ENCODE measurements at places on chromosomes 7 and 10.

DNA sequence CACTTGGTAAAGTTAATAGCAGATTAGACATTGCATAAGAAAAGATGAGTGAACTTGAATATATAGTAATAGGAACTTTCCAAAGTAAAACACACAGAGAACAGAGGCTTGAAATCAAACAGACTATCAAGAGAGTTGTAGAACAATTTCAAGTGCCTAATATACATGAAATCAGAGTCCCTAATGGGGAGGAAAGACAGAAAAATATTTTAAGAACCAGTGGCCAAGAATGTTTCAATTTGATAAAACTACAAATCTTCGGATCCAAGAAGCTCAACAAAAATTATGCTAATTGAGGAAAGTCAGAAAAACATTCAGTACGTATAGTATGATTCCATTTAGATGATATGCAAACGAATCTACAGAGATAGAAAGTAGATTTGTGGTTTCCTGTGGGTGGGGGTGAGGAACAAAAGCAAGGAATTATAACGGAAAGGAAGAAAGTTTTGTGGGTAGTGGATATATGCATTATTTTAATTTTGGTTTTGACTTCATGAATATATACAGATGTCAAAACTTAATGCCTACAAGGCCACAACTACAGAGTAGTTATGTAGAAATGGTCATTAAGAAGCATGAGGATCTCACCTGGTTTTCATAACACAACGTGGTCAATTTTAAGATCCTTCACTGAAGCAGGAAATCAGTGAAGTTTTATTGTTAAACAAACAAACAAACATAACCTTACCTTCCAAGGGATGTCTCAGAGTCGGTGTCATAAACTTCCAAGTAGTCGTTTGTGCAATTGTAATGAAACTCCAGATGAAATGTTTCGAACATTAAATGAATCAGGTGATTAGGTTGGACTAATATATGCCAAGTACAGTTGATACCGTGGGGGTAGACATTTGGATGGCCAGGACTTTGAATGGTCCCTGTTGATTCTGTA is 62.0 kb downstream of the CUBN start:
- no peak for DNase-seq

DNA sequence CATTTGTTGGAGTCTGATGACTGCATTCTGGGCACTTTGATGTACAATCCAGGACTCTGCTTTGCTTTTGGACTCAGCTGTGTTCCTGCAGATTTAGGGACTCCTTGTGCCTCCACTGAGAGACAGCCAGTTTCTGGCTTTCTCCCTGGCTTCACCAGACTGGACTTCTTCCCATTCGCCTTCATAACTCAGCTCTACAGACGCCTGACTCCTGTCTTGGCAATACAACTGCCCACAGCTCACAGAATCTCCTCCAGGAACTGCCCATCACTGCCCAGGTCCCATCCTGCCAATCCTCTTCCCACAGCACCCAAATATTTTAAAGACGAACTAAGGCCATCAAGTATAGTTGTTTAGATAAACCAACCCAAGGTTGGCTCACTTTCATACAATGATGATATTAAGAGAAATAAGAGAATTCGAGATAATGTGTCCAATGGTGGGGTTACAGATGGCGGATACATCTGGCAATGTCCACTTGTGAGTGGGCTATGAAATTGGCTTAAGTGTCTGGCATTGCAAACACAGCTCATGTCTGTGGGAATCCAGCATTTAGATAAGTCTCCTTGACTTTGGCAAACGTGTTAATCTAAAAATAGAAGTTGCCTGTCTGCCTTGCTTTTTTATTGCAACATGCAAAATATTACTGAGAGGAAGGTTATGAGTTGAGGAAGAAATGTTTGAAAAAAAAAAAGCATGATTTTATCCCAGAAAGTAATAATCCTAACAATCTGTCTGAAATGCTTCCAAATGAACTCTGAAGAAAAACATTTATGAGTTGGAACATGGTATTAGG is 95.1 kb downstream of the ITGA8 start:
- DNase-seq: no peak

- DNase-seq: no peak
These were observed 138.7 kb downstream of the CHRM2 start for GRCh38 chr7:137007001-137007694.

DNA sequence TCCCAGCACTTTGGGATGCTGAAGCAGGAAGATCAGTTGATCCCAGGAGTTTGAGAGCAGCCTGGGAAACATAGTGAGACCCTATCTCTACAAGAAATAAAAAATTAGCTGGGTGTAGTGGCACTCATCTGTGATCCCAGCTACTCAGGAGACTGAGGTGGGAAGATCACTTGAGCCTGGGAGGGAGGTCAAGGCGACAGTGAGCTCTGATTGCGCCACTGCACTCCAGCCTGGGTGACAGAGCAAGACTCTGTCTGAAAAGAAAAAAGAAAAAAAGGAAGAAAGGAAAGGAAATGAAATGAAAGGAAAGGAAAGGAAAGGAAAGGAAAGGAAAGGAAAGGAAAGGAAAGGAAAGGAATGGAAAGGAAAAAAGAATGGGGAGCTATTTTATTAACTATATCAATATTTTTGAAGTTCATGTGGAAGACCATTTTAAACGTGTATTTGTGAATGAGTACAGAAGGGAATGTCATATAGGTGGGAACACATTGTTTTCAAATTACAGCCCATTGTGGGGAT is 7.1 kb upstream of the IFIT2 start:
- no peak for DNase-seq

DNA sequence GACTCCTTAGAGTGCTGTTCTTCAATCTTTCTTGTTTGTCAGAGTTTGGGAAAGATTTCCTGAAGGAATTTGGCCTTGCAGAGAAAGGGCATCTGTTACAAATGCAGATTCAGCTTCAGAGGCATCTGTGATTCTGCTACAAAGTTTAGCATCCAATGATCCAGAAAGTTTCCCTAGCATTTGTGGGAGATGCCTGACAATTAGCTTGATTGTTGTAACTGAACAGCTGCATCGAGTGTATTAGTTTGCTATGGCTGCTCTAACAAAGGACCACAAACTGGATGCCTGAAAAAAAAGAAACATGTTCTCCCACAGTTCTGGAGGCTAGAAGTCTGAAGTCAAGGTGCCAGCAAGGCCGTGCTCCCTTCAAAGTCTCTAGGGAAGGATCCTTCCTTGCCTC is 365.1 kb downstream of the GRID1 start:
- no peak for DNase-seq

DNA sequence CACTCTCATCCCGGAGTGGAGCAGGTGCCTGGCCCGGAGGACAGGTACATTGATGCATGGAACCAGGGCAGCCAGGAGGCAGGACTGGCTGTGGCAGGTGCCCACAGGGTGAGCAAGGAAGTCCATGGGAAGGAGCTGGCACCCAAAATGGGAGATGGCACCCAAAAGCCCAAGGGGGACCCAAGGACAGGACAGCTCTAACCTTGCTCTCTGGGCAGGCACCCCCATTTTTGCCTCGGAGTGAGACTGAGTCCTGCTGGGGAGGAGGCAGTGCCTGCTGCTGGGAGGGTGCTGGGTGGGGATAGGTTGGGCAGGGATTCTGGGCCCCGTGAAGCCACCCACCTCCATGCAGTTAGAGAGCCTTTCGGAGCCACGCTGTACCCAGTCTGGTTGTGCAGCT is 234.5 kb downstream of the TCERG1L start:
- no peak for DNase-seq

GRCh38 chr10:69895759-69896158 is 94.1 kb downstream of the COL13A1 start:
- DNase-seq: no peak

DNA sequence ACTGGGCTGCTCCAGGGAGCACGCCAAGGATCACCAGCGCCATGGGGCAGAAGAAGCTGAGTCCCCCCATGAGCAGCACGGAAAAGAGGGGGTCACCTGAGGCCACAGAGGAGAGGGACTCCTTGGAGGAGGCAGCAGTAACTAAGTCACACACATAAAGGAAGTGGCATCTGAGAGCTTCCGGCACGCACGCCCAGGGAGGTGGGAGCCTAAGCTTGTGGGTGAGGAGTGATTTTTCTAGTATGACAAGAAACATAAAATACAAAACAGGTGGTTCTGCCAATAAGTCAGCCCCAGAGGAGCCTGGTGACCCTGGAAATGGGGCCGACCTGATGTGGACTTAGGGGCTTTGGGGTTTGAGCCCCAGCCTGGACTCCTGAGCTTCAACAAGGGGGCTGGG is 60.8 kb downstream of the CARD11 start:
- DNase-seq: peak; percentile 74

DNA sequence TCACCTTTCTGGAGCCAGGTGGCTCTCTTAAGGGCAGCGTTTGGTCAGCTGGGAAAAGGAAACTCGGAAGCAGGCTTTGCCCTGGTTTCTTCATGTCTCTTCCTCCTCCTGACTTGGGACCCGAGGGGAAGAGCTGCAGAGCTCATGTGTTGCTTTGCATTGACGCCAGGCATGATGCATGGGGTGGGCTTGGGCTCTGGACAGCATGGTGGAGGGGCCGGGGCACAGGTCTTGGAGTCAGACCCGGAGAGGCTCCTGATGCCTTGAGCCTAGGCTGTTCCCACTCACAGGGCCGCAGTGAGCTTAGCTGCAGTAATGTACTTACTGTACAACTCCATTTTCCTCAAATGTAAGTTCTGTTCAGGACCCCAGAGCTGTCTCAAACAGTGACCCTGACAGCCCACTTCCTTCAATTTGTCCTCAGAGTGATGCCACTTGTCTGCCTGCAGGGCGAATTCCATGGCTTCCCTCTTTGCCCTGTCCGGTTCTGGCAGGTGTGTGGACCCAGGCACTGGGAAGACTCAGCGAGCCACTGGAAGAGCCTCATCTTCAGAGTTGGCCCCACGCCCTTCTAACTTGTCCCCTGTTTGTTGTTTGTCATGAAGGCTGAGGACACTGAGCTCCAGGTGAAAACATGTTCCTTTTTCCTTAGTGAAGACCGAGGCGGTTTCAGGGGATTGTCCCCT is 50.2 kb downstream of the ZNF467 start:
- no peak for DNase-seq

DNA sequence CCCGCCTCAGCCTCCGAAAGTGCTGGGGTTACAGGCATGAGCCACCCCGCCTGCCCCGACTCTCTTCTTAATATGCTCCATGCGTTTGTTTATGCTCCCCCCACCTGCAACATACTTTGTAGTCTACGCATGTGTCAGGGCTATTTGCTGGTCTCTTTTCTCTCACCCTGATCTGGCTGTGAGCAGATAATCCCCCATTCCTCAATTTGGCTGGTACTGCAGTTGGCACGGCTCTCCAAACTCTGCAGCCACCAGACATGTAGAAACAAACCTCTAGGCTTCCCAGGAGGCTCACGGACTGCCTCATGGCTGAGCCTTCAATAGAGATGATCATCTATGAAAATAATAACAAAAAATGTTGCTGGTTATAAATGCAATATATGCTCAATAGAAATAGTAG is 540.3 kb upstream of the GALNT17 start:
- no peak for DNase-seq

- no peak for DNase-seq
These were observed 295.4 kb downstream of the PRPF18 start for GRCh38 chr10:13882119-13882711.

DNA sequence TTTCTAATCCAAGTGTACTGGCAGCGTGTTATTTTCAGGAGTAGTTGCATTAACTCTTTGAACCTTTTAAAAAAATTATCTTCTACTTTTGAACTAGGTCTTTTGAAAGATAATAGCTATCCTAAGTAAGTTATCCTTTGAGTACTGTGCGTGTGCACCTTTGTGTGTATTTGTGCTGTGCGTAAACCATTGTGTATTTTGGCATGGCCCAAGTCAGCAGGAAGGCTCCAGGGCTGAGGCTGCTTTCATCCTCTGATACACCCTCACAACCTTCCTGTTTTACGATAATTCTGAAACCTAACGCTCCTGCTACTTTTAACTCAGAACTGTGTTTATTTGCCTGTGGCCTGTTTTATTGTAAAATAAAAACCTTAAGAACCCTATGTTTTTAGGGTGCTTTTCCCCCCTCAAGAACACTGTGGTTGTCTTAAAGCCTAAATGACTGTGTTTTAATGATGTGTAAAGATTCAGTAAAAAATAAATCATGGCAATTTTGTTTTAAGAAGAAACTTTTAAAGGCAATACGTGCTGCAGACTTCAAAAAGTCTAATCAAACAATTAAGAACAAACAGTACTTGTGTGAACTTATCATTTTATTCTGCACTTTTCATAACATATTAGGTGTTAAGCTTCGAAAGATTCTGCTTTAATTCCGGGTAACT is 57.5 kb downstream of the HDAC9 start:
- DNase-seq: no peak

DNA sequence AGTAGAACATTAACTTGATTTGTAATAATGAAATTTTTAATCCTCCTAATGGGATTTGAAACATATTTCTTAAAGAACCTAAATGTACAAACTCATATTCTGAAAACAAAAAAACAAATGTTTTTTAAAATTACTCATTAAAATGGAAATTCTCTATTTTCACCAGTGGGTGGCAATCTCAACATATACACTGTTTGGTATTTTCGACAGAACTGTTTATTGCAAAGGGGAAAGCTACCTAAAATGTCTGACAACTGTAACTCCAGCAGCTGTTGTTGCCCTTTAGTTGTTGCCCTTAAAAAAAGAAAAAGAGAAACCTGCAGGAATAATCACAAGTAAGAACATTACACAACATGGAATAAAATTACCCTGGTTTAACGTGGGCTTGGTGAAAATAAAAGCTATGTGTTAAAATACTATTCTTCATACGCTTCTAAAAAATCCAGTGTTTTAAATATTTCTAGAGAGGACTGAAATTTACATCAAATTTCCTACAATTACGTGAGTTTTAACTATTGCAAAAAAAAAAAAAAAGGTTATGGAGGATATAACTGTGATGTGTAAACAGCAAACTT is 54.5 kb downstream of the COL1A2 start:
- no peak for DNase-seq

- no peak for DNase-seq
These were observed 5.2 kb upstream of the C7orf33 start for GRCh38 chr7:148585399-148585798.

- no peak for DNase-seq
These were observed 289.0 kb downstream of the GLRX3 start for GRCh38 chr10:130425169-130425568.

GRCh38 chr7:116998567-116999175 is 45.4 kb downstream of the ST7 start:
- DNase-seq: no peak

DNA sequence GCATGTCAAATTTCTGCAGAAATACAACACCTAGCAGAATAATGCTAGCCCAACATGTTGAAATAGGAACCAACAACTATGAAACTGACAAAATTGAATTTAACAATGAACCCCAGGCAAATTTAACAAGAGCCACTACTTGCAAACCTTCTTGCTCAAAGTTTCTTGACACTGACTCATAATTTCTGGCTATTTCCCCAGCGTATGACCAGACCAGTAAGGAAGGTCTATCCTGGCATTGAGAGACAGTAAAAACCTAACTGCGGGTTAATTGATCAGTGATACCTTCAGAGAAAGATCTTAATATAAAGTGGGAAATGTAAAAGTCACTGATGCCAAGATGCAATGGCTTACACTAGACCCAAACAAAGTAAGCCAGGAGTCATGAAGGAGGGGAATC is 510.1 kb downstream of the ARL4A start:
- DNase-seq: no peak

DNA sequence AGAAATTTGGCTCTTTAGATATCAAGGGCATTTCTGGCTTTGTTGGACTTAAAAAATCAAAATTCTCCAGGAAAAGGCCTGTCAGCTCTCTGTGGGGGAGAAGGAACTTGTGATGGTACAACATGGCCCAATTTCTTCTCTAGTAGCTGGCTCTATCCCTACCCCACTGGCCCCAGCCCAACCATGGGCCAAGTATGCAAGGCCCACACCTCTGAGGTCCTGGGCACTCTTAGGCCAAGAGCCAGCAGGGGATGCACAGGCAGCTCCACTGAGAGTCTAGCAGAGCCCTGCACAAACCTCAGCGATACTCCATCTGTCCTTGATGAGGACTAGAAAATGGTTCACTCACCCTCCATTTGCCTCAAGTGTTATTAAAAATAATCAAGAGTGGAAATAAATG is 261.2 kb downstream of the C7orf25 start:
- DNase-seq: no peak
